ENCODE measurements at places on chromosomes 2 and 18.

DNA sequence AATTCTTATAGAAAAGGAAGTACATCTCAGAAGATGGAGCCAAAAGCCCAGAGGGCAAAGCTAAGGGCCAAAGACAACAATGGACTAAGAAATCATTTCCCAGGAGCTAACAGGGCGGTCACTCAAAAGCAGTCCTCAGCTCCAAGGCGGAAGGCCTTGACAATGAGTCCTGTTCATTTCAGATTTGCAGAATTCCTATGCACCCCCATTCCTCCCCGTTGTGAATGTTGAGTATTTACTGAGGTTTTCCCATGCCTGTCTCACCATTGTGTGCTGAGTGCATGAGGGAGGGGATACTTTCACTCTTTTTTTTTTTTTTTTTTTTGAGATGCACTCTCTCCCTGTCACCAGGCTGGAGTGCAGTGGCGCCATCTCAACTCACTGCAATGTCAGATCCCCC lies 18.8 kb upstream of the DTNB start:
- DNase-seq = no peak

DNA sequence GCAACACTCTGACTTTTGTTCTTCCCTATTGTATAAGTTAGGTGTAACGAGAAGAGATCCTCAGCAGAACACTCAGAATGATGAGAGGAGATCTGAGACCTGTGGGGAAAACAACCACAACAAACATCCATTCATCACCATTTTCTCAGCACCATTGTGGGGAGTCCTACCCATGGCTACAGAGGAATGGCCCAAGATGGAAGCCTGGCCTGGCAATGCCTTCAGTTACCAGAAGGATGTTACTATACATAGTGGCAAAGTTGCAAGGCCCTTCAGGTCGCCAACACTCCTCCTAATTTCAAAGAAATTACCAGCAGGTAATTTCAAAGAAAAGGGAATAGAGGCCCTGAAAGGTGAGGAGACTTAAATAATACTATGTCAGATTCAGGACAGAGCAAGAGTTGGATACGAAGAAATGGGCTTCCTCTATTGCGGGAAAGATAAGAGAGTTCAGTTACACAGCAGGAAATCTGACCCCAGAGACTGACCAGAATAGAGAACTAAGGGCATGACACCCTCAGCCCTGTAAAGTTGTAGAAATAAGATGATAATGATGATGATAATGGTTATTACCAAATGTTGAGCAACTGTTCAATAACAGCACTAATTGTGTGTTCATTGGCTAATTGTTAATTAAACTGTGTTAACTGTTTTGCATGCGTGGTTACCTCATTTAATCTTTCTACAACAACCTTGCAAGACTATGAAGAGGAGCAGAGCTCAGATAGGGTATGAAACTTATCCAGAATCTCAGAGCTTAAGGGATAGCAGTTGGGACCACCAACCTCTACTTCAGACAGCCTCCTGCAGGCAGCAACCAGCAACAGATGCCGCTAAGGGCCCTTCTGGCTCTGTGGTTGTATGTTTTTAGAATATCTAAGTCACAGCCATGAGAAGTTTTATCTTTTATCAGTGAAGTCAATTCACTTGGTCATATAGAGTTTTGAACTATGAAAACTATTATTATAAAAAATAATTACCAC lies 37.5 kb downstream of the DHRS9 start:
- no peak for DNase-seq

- no peak for DNase-seq
Observed at GRCh38 chr2:224036731-224037361, 2.2 kb downstream of the SERPINE2 start.

DNA sequence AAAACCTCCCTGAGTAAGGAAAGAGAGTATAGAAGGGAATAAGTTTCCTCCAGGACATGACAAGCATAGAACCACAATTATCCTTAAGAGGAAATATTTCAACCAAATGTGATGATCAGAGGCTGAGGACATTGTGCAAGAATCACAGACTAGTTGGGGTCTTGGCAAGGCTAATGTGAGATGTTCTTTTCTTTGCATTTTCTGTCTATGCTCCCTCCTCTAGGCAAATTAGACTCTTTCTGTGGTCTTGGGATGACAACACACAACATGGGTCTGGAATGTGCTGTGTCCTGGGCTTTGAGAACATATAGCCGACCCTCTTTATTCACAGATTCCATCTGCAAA lies 32.0 kb upstream of the IL1RL1 start:
- DNase-seq = no peak

- DNase-seq = no peak
Observed at GRCh38 chr18:35692866-35693265, 111.3 kb downstream of the GALNT1 start.

DNA sequence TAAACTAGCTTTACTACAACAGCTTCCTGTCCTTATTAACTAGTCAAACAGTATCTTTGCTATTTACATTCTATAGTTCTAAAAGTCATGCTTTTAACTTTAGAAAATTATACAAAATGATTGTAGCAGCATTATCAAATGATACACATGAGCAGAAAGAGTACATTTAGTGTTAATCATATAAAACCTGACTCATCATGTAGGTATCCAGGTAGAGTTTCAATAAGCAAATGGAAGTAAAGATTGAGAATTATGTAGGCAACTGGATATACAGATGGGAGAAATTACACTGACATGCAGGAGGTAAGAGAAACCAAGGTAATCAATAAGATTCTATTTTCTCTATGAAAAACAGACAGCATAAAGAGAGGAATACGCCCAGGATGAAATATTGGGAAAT lies 33.8 kb downstream of the TRIP12 start:
- DNase-seq = no peak

DNA sequence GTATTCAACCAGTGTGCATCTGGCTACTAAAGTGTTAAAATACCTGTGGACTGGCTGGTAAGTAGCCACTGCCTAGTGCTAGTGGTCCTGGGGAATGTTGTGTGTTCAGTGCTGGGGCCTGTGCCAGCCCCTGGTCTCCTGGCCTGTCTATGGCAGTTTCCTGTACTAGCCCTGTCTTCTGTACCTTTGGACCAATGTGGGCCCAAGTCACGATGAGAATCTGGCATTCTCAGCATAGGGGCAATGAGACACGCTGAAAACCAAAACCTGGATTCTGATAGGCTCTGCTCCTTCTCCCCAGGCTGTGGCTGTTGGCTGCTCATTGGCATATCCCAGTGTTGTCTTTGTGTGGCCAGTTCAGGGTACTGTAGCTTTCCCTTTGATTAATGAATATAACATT lies 170.4 kb downstream of the PTPRM start:
- no peak for DNase-seq

- no peak for DNase-seq
Observed at GRCh38 chr2:235077046-235077445, 125.2 kb downstream of the SH3BP4 start.

GRCh38 chr2:28545590-28546200 lies 49.8 kb downstream of the PLB1 start:
- DNase-seq = peak; percentile 24

- DNase-seq = no peak
Observed at GRCh38 chr2:23429036-23429435, 44.1 kb downstream of the KLHL29 start.

DNA sequence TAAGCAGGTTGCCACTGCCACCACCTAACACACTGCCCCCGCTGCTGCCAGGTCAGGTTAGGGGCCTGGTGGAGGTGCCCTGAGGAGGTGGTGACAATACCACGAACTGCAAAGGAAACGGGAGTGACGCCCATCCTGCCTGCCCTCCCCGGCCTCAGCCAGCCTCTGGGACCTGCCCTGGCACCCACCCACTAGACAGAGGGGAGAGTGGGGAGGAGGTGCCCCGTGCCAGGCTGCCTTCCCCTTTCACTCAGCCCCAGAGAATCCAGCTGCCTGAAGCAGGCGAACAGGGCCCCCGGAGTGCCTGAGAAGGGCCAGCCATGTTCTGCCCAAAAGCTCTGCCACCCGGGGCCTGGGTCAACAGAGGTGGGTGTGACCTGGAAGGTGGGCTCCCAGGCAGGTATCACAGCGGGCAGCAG lies 44.5 kb upstream of the FOSL2 start:
- no peak for DNase-seq

GRCh38 chr2:189505492-189505891 lies 64.2 kb downstream of the WDR75 start:
- DNase-seq = no peak

DNA sequence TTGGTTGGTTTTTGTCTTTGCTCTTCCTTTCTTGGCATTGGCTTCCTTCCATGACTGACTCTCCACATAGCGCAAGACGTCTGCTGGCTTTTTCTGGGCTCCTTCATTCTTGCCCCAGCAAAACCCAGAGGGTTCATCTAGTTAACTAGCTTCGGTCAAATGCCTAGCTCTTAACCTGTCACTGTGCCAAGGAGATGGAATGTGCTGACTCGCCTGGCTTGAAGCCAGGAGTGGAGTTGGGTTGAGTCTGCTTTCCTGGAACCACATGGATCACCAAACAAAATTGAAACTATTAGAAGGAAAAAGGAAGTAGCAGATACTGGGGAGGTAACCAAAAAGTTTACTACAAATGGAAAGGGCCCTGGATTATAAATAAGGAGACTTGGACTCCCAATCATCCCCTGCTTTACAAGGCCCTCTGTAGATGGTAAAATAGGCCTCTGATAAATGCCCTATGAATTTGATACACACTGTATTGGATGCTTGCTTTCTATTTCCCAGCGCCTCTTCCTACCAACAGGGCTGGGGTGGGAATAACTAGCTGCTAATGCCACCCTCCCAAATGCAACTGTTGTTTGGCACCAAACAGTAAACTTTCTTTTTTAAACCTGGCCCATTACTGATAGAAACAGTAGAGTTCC lies 11.3 kb downstream of the MALT1 start:
- peak; percentile 63 for DNase-seq

DNA sequence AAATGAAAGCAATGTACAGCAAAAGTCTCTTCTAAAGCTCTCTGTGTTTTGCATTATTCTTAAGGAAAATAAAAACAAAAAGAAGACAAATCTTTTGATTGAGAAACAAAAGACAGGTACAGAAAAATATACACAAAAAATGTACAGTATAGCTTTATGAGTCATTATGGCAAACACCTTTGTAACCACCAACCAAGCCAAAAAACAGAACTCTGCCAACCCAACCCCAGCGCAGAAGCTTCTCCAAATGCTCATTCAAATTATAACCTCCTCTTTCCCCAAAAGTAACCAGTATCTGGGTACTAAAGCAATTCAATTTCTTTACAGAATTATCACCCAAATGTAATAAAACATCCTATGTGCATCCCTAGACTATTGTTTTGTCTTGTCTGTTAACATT lies 255.9 kb upstream of the STON1 start:
- no peak for DNase-seq

- peak; percentile 48 for DNase-seq
Observed at GRCh38 chr2:204260162-204260877, 285.0 kb upstream of the PARD3B start.

Data from transverse colon (tissue), 4 donors.